ENCODE measurements at places on chromosomes 16 and 17.
A peak's percentile ranks its signal among the peaks of the same experiment; 100 is the strongest.

DNA sequence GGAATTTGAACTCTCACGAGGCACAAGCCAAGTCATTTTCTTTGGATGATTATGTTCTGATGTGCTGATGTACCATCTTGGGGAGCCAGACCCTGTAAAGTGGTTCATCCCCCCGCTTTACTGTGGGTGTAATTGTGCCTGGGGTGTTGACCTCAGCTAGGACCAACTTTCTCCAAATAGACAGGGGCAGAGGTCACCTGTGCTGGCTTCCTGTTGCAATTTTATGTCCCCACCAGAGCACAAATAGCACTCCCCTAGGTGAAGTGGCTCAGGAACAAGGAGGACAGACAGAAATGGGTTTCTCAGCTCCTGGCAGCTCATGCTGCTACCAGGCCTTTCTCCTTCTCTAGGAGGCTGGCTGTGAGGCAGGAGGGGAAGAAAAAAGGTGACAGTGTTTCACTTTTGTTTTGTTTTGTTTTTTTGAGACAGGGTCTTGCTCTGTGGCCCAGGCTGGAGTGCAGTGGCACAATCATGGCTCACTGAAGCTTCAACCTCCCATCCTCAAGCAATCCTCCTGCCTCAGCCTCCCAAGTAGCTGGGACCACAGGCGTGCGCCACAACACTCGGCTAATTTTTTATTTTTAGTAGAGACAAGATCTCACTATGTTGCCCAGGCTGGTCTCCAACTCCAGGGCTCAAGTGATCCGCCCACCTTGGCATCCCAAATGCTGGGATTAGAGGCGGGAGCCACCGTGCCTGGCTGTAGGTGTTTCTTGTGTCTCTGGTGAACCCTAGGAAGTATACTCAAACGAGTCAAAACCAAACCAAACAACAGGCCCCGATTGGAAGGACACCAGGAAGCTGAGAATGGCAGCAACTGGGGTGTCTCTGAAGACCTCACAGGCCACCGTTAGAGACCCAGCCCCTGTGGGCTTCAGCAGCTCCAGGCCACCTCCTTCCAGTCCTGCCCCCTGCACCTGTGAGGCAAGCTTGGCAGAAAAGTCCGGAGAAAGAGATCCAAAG is 32.5 kb upstream of the WFIKKN2 start:
- DNase-seq, result no peak

GRCh38 chr16:30108059-30108850 is 5.1 kb downstream of the GDPD3 start:
- DNase-seq, result no peak

GRCh38 chr17:81681672-81682071 is 1.9 kb downstream of the ARL16 start:
- DNase-seq, result no peak

- no peak for DNase-seq
Observed at GRCh38 chr17:17959520-17960361, 12.5 kb downstream of the TOM1L2 start.

GRCh38 chr17:45405250-45406086 is 27.2 kb downstream of the ARHGAP27 start:
- peak; percentile 32 for DNase-seq

- no peak for DNase-seq
Observed at GRCh38 chr16:90083139-90083538, 6.0 kb upstream of the PRDM7 start.
